ENCODE measurements at places on chromosomes 7 and 10.

- peak; percentile 87 for DNase-seq
These were observed 1.1 kb downstream of the DDIT4 start for GRCh38 chr10:72274730-72275350.

DNA sequence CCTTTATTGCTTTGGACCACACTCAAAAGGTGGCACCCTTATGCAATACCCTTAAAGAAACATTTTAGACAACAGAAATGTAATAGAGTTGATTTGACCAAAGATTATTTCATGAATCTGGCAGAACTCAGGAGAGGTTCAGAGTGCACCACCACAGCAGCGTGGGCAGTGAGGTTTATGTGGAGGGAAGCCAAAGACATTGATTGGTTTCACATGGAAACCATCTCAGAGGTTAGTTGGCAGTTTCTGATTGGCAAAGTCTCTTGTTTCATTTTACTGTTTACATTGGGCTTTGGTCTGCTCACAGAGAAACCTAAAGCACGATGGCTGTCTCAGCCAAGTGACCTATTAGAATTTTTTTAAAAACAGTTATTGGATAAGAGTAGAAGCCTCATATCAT, 101.3 kb downstream of the SDHAF3 start:
- no peak for DNase-seq

DNA sequence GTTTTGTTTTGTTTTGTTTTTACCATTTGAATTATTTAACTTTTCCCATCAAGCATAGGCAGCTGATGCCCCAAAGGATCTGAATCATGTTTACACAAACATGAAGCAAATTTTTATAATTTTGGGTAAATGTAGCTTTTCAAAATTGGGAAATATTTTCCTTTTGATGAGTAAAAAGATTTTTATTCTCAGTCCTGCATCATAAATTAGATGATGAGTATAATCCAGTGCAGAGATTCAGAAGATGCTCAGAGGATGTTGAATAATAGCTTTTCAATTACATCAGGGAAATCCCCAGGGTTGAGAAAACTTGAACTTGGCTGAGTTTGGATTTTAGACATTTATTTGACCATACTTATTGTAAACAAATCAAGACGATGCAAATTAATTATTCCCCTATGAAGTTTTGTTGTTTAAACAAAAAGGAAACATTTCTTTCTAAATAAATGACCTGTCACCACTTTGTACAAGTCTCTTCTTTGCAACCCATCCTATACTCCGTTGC, 121.7 kb downstream of the FAM204A start:
- DNase-seq, result no peak

DNA sequence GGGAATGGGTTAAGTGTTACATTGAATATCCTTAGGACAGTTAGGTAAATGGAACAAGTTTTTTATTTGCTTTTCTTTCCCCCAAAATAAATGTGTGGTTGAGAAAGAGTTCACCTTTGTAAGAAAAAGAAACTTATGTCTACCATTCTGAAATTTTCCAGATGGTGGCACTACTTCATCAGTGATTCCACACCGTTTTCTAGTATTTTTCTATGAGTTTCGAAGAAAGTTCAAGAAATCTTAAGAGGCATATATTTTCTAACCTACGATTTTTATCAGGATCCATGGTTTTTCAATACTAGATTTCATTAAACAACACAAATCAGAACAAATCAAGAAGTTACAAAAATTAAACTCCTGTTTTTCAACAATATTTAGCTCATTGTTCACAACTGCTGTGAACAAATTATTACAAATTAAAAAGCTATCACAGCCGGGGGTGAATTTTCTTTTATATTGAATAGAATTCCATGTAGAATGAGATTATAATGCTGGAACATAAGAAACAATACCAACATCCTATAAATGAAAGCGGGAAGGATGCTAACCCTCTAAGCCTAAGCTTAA, 163.1 kb upstream of the NPVF start:
- no peak for DNase-seq

DNA sequence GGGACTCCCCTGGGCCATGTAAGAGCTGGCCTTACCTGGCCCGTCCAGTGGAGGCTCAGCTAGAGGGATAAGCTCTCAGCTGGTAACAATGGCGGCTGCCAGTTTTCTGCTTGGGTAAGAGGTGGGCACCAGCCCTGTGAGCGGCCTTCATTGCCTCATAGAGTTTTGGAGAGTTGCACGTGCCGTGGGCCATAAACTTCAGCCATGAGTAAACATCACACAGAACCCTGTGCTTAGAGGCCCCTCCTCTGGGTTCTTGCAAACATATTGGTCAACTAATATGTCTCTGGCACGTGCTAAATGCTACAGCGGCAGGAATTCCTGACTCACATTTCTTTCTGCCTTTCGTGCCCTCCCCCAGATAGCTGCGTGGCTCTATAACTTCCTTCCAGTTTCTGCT, 103.9 kb upstream of the LEP start:
- no peak for DNase-seq

DNA sequence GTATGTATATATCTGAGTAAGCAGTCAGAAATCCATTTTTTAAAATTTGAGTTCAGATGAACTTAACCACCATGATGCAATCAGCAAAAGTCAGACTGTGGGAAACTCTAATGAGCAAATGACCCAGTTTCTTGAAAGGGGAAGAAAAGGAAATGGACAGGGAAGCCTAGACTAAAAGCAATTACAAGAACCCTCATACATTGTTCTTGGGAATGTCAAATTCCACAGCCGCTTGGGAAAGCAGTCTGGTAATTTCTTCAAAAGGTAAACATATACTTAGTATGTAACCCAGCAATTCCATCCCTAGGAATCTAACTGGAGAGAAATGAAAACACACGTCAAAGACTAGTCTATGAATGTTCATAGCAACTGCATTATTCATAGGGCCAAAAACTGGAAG, 16.4 kb upstream of the FOXK1 start:
- no peak for DNase-seq

DNA sequence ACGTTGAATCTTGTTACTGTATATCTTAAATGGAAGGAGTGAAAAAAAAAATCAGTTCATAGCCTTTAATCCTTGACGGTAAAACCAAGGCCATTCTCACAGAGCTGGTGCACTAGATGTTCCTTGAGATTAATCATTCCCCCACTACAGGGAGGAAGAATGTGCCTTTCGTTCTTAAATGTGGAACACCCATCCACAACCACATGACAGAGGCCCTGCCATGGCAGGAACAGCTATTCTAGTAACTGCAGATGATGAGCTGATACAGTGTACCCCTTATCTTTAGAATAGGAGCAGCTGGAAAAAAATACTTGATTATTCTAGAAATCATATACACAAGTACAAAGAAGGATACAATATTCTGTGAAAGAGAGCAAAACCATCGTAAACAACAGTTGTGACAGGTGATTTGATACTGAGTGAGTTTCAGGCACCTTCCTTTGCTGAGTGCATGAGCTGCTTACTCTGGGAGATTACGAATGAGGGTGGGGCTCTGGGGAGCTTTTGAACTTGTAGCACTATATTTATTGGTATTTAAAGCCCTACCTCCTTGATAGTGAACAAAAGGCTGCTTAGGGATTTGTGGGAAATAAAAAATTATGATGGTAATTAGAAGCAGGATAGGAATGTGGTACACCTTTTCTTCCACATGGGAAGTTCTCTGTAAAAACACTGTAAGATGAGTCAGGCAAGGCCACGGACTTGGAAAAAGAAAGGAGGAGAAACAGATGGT, 244.4 kb upstream of the SLC26A5 start:
- DNase-seq, result no peak

- DNase-seq, result no peak
These were observed 36.5 kb downstream of the COA1 start for GRCh38 chr7:43692582-43693373.

DNA sequence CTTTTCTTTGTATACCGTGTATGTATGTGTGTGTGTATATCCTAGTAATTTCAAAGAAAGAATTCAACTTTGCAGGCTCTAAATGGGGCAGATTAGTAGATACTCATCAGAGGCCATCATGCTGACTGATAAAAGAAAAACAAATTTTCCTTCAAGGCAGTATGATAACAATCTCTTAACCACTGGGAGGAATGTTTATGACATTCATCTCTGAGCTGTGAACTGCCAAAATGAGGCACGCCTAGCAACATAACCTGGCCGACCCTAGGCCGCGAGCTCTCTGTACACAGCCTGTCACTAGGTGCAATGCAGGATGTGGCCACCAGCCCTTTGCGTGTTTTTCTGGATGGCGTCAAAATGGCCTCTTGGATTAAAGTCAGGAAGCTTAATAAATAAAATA, 343.7 kb upstream of the GALNT17 start:
- no peak for DNase-seq

DNA sequence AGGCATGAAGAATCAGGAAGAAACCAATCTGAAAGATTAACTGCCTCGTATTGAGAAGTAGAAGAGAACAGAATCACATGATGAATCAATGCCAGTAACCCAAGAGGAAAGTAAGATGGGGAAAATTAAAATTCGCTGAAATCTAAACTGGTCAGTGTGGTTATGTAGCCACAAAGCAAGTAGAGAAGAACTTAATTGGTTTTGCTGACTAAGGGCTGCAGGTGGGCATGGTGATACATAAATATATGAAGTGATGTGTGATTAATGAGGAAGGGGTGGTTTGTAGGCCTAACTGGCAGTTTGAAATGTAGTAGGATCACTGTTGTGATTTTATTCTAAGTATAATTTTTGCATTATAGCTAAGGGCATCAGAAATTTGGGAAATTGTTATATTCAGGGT, 83.5 kb upstream of the LRRTM3 start:
- DNase-seq, result no peak

- DNase-seq, result no peak
These were observed 1.5 kb upstream of the GRID1 start for GRCh38 chr10:86368046-86368445.

DNA sequence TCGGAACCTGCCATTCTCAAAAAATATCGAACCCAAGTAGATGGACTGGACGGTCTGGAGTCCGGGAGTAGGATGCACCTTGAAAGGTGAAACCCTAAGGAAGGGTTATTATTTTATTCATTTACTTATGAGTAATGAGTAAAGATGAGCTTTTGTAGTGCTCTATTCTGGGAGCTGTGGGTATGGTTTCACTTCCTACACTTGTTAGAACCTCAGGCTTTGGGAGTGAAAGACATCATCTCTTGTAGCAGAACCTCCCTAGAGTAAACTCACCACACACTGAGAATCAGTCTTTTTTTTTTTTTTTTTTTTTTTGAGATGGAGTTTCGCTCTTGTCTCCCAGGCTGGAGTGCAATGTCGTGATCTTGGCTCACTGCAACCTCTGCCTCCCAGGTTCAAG, 389.4 kb upstream of the AUTS2 start:
- DNase-seq, result no peak

Data from ovary (tissue), 10 donors.